HTR-8/SVneo (cell line): ENCODE measurements at places on chromosomes 1 and 21.
A peak's percentile ranks its signal among the peaks of the same experiment; 100 is the strongest.

DNA sequence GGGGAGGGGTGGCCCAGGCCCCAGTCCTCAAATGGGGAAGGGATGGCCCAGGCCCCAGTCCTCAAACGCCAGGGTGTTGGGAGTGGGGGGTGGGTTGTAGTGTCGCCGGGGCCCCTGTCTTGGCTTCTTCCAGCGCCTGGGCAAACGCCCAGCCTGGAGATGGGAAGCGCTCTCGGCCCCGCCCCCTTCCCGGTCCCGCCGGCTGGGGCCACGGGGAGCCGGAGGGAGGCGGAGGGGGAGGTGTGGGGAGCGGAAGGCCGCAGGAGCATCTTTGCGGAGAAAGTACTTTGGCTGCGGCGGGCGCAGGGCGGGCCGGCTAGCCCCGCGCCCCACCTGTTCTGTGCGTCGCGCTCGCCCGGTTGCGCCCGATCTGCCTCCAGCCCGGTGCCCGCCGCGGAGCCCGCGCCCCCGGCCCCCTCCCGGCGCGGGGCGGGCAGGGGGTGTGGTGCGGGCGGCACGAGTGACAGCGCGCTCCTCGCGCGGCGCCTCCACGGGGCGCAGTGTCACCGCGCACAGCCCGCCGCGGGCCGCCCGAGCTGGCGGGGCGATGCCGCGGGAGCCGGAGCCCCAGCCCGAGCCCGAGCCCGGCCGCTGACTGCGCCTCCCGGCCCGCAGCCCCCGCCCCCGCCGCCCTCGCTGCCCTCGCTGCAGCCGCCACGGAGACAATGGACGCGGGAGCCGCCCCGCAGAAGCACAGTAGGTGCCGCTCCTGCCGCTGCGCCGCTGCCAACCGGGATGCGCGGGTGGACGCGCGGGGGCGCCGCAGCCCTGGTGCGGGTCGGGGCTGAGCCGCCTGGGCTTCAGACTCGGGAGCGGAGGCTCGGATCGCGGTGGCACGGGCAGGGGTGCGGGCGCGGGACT lies 31.1 kb upstream of the PEX10 start:
- no peak for DNase-seq

- DNase-seq, result no peak
Observed at GRCh38 chr1:220363196-220363837, 91.1 kb upstream of the RAB3GAP2 start.

- peak; percentile 92 for DNase-seq
Observed at GRCh38 chr1:26530895-26531598, 1.5 kb downstream of the RPS6KA1 start.

GRCh38 chr1:173347282-173347818 lies 129.8 kb upstream of the PRDX6 start:
- DNase-seq, result no peak

DNA sequence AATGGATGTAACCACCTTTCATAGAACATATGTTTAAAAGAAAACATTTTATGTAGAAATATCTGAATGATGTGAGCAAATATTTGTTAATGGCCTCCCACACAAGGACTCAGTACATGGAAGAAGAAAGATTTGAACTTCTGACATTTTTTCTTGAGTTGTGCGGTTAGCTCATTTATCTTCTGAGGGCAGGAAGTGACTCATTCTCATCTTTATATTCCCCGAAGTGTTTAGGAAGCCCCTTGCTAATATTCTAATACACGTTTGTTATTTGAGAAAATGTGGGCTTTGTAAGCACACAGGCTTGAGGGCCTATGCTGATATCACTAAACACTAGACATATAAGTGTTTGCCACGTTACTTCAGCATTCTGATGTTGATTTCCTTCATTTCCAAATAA lies 392.5 kb upstream of the PTBP2 start:
- DNase-seq, result peak; percentile 2

DNA sequence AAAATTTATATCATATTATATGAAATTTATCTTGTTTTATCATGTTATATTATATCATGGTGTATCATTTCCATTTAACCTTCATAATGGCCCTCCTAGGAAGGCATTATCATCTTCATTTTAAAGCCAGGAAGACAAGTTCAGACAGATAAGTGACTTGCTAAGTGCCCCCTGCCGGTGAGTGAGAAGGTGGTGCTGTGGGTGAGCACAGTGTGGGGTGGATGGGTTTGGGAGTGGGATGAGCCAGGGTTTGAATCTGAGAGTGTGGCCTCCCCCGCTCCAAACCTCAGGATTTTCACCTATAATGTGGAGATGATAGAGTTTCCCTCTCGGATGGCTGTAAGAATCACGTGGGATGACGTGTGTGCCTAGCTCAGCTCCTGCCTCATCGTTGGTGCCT lies 108.7 kb upstream of the IGSF21 start:
- DNase-seq, result no peak

DNA sequence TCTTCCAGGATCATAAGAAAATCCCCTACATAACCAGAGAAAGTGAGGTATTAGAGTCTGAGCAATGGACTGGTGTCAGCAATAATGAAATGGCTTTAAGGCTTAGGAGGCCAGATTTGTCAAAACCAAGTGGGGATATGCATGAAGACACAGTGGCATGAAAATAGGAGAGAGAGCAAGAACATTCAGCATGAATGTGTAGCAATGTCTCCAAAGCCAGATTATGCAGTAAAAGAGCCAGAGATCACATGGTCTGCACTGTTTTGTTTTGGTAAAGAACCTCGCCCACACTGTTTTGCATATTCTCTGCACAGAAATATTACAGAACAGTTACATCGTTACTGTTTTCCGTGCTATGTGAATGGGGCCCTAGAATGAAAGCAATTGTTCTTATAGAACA lies 589.4 kb downstream of the PLPP3 start:
- no peak for DNase-seq

DNA sequence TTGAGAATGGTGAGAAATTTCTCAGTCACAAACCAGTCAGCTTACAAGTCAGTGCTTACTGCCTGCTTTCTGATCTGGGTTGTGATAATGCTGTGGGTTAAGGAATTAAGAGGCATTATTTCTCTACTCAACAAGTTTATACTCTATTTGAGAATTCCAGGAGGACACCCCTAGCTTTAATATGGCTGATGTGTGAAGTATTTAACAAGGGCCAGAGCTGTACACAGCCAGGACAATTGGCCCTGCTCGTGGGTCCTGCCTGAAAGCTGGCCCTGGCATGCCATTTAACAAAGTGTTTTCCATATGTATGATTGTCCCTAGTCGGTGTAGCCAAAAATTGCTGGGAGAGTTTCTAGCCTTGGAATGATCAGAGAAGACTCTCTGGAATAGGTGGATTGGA lies 43.2 kb downstream of the HHAT start:
- no peak for DNase-seq

DNA sequence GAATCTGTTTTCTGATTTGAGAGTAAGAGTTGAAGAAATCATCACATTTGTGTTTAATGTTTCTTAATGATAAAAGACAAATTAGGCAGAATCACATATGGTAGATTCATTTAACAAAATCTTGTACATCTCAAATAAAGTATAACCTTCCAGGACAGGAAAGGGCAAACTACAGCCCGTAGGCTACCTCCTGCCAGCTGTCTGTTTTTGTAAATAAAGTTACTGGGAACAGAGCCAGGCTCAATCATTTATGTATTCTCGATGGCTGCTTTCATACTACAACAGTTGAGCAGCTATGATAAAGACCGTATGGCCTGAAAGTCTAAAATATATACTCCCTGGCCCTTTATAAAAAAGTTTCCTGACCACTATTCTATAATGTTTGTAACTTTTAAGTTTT lies 204.1 kb downstream of the COL24A1 start:
- DNase-seq, result no peak

DNA sequence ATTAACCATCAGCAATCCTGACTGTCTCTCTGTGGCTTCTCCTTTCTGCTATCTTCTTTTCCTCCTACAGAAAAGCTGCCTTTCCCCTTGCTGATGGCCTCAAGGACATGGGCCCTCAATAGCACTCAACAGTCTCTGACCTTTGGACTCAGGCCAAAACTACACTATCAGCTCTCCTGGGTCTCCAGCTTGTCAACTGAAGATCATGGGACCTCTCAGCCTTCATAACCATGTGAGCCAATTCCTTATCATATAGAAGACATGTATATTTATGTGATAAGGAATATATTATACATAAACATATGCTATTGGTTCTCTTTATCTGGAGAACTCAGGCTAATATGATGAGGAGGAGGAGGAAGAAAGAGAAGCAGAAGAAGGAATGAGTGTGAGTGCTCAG lies 91.8 kb upstream of the GJB5 start:
- no peak for DNase-seq

- DNase-seq, result no peak
Observed at GRCh38 chr1:92203105-92203504, 14.6 kb upstream of the C1orf146 start.

GRCh38 chr1:14294860-14295536 lies 303.5 kb upstream of the KAZN start:
- DNase-seq, result no peak

DNA sequence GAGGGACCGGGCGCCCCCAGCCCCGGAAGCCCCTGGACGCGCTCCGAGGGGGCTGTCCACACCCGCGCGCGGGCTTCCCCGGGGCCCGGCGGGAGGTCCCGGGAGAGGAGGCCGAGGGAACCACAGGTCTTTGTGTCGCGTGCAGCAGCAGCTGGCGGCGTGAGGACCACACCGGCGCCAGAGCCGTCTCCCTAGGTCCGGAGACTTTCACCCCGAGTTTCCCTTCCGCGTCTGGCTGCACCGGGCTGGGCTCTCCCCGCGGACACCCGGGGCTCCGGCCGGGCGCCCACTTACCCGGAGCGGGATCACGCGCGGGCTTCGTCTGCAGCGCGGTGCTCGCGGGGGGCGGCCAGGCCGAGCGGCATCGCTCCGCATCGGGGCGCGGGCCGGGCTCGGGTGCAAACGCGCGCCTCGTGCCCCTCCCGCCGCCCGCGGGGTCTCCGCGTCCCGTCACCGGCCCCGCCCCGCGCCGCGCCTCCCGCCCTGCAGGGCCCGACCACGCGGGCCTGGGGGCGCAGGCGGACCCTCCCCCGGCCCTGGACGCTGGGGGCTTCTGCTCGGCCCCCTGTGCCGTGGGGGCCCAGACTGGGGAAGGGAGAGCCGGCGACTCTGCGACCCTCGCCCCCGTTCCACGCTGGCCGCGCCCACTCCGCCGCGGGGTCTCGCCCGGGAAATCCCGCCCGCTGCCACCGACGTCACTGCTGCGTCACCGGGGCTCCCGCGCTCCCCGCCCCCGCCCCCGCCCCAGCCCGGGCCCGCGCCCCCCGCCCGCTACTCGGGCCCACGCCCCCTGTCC lies at the start of gene GNG4:
TSS of gene GNG4 (minus strand) at position 417 of the 796 bp plus-strand sequence. CDS start 65,946 bp downstream, outside the sequence.
- peak; percentile 73 for DNase-seq

GRCh38 chr21:45351526-45352275 lies 53.3 kb upstream of the COL18A1 start:
- no peak for DNase-seq

- no peak for DNase-seq
Observed at GRCh38 chr1:2530513-2531361, 674 bp upstream of the HES5 start.

DNA sequence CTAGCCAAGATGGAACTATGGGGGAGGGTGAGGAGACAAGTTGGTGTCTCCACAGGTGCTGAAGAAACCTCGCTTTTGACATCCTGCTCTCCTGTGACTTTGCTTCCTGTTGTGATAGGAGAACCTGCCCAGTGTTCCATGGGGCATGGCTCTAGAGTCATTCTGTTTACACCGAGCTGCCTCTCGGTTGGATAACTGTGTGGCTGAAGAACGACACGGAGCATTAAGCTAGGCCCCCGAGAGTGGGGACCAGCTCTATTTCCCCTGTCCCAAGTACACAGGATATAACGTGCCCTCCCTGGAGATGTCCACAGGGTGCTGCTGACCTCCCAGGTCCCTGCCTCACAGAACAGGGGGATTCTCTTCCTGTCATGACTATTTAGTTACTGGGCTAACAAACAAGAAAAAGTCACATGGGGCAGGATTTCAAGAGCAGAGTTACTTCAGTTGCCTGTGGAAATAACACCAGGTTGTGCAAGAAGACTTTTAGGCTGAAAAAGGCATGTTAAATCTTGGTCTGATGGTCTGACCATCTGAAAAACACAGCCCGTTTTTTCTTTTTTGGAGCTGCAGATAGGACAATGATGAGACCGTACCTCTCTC lies 29.4 kb upstream of the PPP2R5A start:
- DNase-seq, result no peak

DNA sequence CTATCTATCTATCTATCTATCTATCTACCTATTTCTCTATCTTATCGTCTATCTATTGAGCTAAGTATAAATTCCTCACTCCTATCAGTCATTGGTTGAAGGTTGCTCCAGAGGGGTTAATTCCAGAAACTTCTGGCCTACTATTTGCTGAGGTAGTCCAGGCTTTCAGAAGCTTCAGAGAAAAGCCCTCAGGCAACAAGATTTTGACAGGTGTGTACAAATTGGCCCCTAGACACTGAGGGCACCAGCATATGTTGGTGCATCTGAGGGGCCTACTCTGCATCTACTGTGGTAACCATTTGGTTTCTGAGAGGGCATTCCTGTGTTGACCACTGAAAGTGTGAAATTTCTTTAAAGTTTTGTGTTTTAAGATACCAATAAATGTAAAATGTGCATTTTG lies 265.2 kb upstream of the B3GALT2 start:
- DNase-seq, result no peak

DNA sequence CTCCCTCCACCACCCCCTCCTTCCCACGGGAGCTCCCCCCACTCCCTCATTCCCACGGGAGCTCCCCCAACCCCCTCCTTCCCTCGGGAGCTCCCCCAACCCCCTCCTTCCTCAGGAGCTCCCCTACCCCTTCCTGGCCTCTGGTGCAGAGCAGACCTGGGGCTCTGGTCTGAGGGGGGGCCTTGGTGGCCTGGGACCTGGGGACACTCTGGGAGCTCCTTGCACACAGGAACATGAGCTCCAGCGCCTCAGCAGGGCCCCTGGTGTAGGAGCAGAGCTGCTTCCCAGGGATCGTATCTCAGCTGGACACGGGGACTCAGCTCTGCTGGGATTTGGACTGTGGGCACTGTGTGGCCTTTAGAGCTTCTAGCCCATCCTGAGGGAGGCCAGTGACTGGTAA lies 19.7 kb upstream of the PRSS38 start:
- DNase-seq, result no peak

- no peak for DNase-seq
Observed at GRCh38 chr1:54124472-54124871, 28.3 kb downstream of the CDCP2 start.

GRCh38 chr1:1926886-1927660 lies 8.0 kb upstream of the TMEM52 start:
- no peak for DNase-seq

- no peak for DNase-seq
Observed at GRCh38 chr1:90591355-90591969, 125.6 kb downstream of the BARHL2 start.

DNA sequence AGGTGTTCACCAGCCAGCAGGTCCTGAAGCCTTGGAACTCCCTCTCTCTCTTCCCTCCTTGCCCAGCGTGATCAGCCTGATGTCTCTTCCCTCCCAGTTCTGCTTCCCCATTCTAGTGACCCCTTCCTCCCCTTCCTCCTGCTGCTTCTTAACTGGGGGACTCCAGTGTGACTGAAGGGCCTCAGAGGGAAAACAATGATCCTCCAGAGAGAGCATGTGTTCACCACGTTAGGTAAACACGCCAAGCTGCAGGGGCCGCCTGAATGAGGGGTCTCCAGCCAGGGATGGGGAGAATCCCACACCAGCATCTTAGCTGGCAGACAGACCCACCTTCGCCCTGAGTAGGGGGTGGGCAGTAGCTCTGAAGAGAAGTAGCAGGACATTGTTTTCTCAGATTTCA lies 124.8 kb downstream of the TMEM53 start:
- DNase-seq, result no peak
